ENCODE measurements at places on chromosomes 12 and 14.

DNA sequence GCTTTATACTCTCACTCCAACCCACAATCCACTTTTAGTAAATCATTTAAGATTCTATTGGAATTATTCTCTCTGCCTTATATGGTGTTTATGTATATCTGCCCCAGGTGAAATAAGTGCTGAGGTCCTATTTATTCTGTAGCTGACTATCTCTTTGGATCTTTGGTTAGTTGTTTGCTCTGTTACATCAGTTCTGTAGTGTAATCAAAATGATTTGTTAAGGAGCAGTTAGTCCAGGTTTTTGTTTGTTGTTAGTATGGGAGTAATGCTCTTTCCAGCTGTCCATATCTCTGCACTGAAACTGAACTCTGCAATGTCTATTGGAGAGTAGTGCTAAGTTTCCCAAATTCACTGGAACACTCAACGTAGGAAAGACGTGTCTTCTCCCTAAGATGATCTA is 615.8 kb downstream of the SNAPC1 start:
- no peak for DNase-seq

GRCh38 chr12:116391501-116391900 is 114.0 kb upstream of the MED13L start:
- DNase-seq = no peak

- no peak for DNase-seq
Measured at GRCh38 chr14:60839657-60840056, 105.1 kb downstream of the MNAT1 start.

DNA sequence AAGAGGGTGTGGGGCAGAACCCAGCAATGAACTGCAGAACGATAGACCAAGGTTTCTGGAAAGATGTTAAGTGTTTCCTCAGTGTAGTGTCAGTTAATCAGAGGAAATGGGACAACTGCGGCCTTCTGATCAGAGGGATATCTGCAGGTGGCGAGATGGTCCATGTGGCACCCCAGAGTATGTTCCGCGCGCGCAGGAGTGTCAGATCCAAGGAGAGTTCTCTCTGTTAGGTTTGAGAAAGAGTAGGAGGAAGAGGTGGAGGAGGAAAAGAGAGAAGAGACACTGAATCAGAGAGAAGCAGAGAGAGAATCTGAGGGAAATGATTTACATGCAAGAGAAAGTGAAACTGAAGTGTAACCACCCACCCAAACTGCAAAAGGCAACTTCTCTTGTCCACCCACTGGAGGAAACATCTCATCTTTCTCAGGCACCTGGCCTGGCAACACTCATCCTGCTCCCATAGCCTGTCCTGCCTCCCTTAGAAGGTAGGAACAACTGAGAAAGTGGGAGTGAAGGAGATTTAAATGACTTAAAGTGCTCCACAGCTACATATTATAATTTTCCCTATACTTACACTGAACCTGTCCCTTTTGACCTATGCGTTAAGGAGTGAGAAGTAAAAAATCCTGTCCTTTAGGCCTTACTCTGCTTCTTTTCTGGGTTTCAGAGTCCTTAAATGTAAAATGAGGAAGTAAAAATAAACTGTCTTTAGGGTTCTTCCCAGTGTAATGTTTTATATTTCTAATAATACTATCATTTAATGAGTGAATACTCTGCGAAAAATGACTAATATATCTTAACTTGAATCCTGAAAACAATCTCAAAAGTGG is 6.8 kb upstream of the TESPA1 start:
- DNase-seq = no peak

DNA sequence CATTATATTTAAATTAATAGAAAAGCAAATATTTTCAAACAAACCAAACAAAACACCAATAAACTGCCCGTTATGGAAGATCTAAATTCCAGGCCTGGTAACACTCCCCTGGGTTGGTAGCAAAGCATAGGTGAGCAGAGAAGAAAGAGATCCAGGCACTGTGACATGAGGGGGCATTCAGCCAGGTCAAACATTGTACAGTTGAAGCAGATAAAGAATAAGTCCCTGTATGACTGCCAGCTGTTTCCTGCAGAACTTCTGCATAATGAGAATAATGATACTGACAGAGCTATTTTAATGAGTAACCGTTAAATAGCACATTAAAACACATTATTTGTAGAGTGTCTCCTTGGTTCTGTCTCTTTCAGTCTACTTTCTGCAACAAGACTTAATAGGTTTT is 35.4 kb downstream of the SLC38A1 start:
- DNase-seq = no peak

- no peak for DNase-seq
Measured at GRCh38 chr14:74570696-74571095, 41.3 kb downstream of the LTBP2 start.

- no peak for DNase-seq
Measured at GRCh38 chr14:102654298-102654697, 61.8 kb downstream of the RCOR1 start.

DNA sequence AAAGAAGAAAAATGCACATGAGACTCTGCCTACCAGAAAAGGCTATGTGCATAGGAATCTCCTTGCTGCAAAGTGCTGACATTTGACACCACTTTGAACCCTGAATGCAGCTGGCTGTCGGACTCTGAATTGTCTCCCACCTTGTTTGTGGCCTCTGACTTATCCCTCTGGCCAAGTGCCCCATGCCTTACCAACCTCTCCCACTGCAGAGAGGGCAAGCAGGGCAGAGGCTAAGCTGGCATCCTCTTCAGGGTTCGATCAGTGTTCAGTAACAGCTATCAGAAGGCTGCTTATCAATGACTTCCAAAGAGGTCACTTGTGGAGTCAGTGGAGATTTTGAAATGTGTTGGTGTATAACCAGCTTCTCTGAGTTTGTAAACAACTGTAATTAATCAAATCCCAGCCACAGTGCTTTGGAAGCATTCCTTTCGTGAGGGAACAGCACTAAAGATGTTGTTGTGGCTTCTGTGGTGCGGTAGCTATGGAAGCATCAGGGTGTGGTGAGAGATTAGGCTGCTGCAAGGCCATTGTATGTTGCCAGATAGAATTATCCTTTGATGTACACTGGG is 22.6 kb upstream of the BMP4 start:
- DNase-seq = no peak

DNA sequence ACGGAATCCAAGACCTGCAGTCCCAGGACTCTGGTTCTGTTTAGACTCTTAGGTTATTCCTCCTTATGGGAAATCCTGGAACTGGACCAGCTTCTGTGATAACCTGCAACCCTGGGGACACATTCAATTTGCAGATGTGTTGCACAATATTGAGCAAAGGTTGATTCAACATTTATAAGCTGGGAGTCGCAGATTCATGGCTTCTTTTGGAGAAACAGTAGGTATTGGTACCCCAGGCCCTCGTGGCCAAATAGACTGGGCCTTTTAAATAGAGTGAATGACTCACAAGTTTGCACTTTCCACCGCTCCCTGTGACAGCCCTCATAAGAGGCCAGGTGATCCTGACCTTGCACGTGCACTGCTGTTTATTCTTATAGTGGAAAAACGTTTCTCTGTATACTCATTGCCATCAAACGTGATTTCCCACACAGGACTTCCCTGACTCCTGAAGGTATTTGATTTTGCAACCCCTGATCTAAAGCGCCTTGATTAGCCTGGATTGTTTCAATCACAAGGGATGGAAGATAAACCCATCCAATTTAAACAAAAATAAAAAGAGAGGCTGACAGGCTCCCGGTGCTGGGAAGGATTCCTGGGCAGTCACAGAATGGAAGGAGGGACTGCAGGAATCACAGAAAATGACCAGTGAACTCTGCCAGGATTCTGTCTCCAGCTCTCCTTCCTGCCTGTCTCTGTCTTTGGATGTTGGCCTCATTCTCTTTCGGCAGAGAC is 98.0 kb downstream of the VCPKMT start:
- no peak for DNase-seq

GRCh38 chr12:25424211-25424731 is 128.8 kb downstream of the LMNTD1 start:
- DNase-seq = no peak

- no peak for DNase-seq
Measured at GRCh38 chr12:120625557-120626419, 14.6 kb upstream of the CABP1 start.

GRCh38 chr14:71675900-71676287 is 256.3 kb upstream of the RGS6 start:
- DNase-seq = no peak

DNA sequence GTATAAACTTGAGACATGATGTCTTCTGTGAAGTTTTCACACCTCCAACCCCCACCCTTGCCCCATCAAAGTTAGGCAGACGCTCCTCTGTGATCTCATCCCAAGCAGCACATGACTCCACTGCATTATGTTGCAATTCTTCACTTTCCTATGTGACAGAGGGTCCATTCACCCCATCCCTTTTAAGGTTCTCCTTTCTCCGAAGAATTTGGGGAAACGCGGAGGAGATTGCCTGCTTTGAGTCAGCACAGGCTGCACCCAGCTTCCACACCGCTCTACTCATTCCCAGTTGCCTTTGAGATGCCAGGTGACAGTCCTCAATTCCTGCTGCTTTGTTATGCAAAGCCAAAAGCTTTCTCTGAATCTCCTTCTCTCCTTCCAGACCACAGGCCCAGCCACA is 61.8 kb downstream of the PHLDA1 start:
- no peak for DNase-seq

GRCh38 chr12:131390412-131391334 is 320.2 kb upstream of the SFSWAP start:
- DNase-seq = no peak

DNA sequence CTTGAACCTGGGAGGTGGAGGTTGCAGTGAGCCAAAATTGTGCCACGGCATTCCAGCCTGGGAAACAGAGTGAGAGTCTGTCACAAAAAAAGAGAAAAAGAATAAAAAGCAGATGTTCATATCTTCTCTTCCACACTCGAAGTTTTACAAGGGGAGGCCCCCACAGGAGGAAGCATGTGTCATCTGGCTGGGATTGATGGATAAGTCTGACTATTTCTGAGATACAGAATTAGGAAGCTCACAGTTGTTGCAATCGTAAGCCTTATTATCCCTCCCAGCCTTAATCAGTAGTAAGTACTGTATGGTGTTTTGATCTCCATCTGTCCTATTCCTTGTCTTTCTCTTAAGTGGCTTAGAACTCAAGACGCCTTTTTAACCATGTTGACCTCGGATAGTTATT is 31.9 kb upstream of the RASSF8 start:
- no peak for DNase-seq

DNA sequence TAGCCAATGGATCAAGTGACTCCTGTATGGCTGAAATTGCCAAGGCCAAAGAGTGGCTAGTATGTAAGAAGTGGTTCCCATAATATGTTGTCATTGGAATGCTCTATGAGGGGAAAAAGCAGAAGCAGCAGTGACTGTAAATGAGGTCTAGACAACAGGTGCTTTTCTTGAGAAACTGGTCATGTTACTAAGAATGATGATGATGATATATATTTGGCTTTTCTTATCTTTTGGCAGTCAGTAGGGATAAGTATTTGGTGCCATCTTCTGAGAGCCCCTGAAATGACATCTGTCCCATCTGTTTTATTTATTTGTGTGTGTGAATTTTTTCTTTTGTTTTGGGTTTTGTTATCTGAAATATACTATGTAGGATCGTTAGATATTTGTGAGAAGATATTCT is 141.7 kb downstream of the SYT1 start:
- DNase-seq = no peak

DNA sequence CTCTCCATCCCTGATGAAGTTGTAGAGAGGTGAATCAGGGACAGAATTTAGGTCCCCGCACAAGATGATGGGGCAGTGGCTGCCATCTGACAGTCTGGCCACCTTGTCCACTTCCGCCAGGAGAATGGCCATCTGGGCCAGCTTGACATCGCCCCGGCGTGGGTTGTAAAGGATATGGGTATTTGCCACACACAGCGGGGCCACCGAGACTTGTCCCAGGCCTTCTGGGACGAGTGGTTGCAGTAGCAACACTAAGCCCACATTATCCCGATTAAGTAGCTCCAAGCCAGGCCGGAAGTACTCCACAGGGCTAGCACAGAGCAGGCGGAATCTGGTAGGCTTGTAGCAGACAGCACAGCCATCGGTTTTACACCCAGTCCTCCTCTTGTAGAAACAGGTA is 6.2 kb downstream of the ANGEL1 start:
- DNase-seq = no peak

- no peak for DNase-seq
Measured at GRCh38 chr12:27965966-27966365, 6.6 kb downstream of the PTHLH start.
